ENCODE measurements at places on chromosomes 3 and 15.

GRCh38 chr3:145865399-145866018 is 295.5 kb downstream of the PLOD2 start:
- H3K36me3 ChIP-seq = no peaks in the 10 kb centered on the region
- DNase-seq = no peak
- H3K4me1 ChIP-seq = no peaks in the 10 kb centered on the region

- no peaks in the 10 kb centered on the region for H3K36me3 ChIP-seq
- H3K4me1 ChIP-seq = no peaks in the 10 kb centered on the region
- no peak overlapping the region for H3K27ac ChIP-seq
- H3K4me3 ChIP-seq = no peak overlapping the region
Observed at GRCh38 chr3:61358364-61358763, 107.1 kb upstream of the FHIT start.

DNA sequence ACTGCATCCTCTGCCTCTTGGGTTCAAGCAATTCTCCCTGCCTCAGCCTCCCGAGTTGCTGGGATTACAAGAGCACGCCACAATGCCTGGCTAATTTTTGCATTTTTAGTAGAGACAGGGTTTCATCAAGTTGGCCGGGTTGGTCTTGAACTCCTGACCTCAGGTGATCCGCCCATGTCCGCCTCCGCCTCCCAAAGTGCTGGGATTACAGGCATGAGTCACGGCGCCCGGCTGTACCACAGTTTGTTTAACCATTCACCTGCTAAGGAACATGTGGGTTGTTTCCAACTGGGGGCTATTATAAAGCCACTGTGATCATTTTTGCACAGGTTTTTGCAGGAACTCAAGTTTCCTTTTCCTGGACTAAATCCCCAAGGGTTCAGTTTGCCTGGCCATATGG is 123.2 kb upstream of the RAP2B start:
- H3K4me1 ChIP-seq = no peaks in the 10 kb centered on the region
- no peak for DNase-seq
- H3K4me3 ChIP-seq = no peak overlapping the region
- H3K36me3 ChIP-seq = no peaks in the 10 kb centered on the region

DNA sequence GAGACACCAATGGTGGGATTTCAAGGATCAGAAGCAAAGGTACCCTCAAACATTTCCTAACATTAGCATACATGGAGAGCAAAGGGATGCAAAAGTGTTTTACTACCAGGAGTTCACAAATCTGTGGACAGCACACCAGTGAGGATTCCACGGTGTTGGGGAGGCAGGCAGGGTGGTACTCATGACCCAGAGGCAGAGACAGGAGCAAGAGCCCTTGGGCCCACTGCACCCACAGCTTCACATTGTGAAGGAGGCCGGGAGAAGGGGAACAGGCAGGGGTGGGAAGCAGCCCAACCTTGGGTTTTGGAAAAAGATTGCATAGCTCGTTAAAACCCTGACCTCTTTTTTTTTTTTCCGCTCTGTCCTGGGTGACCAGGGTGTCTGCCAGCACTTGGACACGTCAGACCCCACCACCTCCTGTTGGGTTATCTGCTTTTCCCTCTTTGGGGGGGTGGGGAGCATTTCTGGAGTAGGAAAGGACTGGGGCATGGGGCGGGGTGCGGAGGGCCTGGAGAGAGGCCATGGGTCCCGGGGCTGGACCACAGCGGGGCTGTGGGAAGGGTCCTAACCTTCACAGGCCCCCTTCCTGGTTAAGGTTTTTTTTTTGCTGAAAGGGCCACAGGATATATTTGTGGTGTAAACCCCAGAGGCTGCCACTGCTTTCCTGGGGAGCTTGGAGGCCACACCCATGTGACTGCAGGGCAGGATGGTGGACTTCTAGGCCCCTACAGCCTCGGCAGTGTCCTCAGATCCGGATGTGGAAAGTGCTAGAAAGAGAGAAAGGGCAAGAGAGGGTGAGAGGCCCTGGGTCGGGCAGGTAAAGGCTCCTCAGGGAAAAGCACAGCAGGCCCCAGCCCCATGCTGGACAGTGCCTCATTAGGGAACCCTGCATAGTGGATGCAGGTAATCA is 12.5 kb downstream of the SH2D7 start:
- no peaks in the 10 kb centered on the region for H3K27me3 ChIP-seq
- no peak overlapping the region for H3K4me3 ChIP-seq
- DNase-seq = no peak
- H3K4me1 ChIP-seq = no peaks in the 10 kb centered on the region
- no peak overlapping the region for H3K27ac ChIP-seq

- no peak for DNase-seq
- no peaks in the 10 kb centered on the region for H3K27me3 ChIP-seq
- no peak overlapping the region for H3K4me3 ChIP-seq
Observed at GRCh38 chr15:38512901-38513300, 51.7 kb downstream of the RASGRP1 start.
